ENCODE measurements at places on chromosomes 13 and 19.

DNA sequence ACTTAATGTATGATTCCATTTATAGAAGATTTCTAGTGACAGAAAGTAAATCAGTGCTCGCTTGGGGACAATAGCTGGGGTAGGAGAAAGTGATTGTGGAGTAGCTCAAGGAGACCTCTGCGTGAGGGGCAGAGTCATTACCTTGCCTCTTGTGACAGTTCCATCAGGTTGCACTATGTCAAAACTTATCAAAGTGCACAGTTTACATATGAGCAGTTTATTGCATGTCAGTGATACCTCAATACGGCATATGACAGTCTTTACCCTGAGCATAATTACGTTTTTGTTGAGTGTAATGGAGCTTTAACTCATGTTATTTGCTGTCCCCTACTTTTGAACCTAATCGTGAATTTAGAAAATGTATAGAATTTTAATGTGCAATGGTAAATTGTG lies 15.0 kb downstream of the ARHGEF7 start:
- DNase-seq, result no peak

- DNase-seq, result no peak
Measured at GRCh38 chr13:68232351-68233130, 1002.4 kb upstream of the PCDH9 start.

DNA sequence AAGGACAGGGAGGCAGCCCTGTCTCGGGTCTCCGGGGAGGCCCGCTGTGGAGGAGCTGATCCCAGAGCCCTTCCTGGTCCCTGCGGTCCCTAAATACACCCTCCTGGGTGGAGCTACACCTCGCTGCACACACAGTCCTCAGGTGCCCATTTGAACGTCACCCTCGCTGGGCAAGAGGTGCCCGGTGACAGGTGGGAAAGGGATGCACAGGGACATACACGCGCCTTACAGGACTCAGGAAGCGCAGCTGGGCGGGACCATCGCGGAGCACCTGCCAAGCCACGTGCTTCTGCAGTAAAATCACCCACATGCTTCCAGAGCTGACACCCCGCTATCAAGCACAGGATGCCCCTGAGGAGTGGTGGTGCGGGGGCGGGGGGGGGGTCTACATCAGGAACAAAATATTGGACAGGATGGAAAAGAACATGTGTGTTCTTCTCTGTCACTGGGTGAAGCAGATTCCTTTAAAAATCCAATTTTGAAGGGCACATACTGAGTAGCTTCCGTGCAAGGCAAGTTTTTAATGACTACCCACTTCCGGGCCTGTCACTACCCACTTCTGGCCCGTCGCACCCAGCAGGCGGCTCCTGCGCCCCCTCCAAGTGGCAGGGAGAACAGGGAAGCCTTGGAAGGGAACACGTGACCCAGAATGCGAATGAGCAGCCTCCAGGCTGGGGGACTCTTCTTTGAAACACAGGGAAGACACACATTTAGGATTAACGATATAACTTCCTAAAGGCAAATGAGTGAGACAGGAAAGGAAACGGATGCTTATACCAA lies 78.9 kb downstream of the COL4A1 start:
- no peak for DNase-seq

DNA sequence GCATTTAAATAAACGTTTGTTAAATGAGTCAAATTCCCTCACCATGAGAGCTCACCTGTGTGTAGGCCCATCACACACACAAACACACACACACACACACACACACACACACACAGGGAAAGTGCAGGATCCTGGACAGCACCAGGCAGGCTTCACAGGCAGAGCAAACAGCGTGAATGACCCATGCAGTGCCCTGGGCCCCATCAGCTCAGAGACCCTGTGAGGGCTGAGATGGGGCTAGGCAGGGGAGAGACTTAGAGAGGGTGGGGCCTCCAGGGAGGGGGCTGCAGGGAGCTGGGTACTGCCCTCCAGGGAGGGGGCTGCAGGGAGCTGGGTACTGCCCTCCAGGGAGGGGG lies 8.5 kb upstream of the CEACAM5 start:
- no peak for DNase-seq

- DNase-seq, result no peak
Measured at GRCh38 chr19:54425382-54425723, 10.1 kb downstream of the TTYH1 start.

Measured in lower leg skin (tissue), 4 donors.